Esophagus muscularis mucosa (tissue), 4 donors: ENCODE measurements at places on chromosomes 6 and 20. TPM values are rescaled to one million over a fixed set of nuclear protein-coding genes. Genes with fewer than 3 reads are reported as not detected.

DNA sequence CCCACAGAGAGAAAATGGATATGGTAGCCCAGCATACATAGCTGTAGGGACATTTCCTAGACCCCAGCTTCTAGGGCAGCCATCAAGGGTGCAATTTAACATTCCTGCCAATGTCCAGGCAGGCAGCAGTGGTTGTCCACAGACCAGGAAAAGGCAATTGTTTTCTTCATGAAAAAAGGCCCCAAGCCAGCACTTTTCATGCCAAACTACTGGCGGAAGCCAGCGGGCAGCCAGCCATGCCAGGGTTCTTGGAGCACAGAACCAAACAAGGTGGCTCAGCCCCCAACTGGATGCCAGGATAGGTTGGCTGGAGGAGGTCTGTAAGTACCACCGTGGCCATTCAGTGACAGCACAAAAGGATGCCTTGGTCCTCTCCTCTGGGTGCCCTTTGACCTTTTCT, 94.6 kb downstream of the BANF2 start:
- DNase-seq, result no peak

DNA sequence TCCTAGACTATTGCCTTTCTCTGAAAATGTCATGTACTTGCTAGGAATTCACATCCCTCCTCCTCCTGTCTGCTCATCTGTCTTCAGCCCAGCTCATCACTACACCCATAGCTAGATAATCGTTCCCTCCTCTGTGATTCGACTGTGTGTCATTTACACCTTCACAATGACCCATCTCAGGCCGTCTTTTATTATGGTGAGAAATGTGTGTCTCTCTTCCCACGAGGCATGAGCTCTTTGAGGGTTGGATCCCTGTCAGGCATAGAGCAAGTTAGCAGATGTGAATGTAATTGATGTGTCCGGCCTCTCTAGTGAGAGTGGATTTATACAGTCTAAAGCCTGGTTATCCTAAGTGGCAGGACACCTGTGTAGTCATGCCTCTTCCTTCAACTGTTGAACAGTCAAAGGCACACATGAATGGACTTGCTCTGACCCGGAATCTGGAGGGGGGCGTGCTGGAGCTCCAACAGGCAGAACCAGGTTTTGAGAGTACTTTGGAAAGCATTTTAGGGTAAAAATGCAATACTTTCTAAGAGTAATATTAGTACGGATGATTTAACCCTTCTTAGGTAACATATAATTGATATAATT, 182.1 kb downstream of the UTRN start:
- DNase-seq, result no peak

The SLC22A2 gene
- not detected for total RNA-seq

The WFDC12 gene
- not detected for total RNA-seq

DNA sequence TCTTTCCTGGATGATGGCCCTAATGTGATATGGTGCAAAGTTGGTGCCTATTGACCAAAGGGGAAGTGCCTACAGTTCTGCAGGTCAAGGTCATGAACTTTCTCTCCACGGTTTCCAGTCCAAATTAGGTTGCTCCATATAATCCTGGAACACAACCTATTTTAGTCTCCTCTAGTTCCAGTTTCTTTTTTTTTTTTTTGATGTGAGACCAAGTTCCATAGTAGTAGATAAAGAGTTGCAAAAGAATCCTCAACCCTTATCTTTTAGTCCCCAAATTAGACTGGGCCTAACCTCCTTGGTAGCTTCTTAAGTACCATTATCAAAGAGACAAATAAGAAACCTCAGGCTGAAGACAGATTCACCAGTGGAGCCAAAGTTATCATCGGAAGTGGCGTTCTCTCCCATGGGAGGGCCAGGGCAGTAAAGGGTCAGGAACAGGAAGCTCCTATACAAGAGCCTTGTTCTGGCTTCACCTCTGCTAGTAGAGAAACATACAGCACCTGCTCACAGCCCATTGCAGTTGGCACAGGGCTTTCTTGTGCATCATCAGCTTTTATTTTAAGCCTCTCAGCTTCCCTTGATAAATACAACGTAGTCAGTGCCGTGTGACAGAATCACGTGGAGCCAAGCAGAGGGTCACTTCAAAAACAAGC, 132.2 kb upstream of the RREB1 start:
- no peak for DNase-seq

GRCh38 chr6:166540631-166541331, 45.7 kb downstream of the RAMACL start:
- no peak for DNase-seq

- DNase-seq, result no peak
These were observed 3.4 kb upstream of the KCNG1 start for GRCh38 chr20:51026269-51026668.

DNA sequence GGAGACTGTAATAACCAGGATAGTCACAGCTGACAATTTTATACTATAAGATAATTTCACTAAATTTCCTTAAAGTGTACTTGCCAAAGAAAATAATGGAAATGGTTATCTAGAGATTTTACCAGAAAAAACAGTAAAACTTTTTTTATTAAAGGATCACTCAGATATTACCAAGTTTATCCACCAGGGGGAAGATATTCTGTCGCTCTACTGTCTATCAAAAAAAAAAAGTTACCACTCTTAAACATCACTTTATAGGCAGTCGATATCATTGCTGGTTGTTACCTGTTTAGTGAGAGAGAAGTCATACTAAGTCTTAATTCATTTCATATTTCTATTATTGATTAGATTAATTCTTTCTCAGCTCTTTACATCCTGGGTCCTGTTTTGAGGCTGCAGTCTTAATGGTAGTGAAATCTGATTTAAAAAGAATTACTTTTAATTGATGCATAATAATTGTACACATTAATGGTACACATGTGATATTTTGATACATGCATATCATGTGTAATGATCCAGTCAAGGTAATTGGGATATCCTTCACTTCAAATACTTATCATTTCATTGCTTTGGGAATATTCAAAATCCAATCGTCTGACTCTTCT, 18.9 kb downstream of the L3MBTL3 start:
- DNase-seq, result no peak
